ENCODE measurements at places on chromosomes 4 and X.

- no peak for DNase-seq
Measured at GRCh38 chrX:130082244-130083106, 27.8 kb downstream of the ELF4 start.

DNA sequence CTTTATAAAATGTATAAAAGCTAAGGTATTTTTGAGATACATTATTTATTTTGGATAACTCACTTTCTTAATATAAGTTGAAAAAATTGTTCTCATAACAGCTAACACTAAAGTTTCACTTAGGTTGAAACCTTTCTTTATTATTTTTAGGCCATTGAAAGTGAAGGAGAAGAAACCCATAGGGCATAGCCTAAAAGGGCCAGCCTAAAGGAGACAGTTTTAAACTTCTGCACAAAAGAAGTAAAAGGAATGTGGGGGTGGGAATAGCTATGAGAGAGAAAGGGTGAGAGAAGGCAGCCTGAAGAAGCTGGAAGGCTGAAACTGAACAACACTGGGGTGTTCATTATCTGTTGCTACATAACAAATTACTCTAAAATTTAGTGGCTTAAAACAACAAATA lies 57.6 kb upstream of the RAPGEF2 start:
- no peak for DNase-seq

GRCh38 chrX:104195489-104196084 lies 29.3 kb downstream of the FAM199X start:
- DNase-seq, result peak; percentile 14

GRCh38 chrX:108438110-108438623 lies at the start of gene COL4A6:
Gene COL4A6, minus strand, starts transcription at chrX:108438422. Its CDS starts 226 bp downstream, at chrX:108438196.
- DNase-seq, result no peak

- DNase-seq, result no peak
Measured at GRCh38 chr4:171742436-171742835, 70.8 kb upstream of the GALNTL6 start.

GRCh38 chr4:4364486-4365208 lies 22.3 kb upstream of the NSG1 start:
- DNase-seq, result peak; percentile 2

DNA sequence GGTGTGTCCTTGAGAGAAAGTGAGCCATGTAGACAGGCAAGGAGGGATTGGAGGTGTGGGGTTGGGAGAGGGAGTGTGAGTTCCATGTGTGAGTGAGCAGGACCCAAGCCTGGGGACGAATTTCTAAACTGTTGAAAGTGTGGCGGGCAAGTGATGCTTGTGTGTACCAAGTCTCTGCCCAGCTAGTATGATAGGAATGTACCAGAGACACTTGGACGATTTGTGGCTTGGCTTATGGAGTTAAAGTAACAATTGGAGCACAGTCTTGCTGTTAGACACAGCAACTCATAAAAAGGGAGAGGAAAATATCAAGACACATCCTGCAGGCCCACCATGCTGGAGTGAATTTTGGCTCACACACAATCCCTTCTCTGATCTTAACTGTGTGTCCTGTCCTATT lies 8.5 kb downstream of the PTTG2 start:
- DNase-seq, result no peak

DNA sequence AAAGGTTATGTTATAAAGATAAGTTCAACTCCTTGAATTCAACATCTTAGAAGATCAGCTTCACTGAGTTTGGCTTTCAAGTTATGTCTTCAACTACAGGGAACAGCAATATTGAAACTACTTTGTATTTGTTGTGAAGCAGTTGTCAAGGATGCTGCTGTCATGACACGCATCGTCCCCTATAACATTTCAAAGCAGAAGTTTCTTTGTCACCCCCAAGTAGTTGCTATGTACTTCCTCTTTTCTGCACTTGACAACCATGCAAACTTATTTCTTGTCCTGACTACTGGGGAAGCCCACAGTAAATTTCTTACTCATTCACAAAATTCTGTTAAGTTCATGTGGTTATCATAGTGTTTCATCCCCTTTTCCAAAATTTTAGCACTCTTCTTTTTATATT lies 14.3 kb downstream of the ANTXR2 start:
- peak; percentile 33 for DNase-seq

DNA sequence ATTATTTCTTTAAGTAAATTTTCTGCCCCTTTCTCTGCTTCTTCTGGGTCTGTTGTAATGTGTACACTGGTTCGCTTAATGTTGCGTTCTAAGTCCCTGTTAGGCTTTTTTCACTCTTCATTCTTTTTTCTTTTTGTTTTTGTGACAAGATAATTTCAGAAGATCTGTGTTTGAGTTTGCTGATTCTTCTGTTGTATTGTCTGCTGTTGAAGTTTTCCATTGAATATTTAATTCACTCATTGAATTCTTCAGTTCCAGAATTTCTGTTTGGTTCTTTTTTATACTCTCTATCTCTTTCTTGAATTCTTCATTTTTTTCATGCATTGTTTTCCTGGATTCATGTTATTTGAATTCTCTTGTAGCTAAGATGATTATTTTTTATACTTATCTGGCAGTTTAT lies 66.3 kb upstream of the NUDT6 start:
- DNase-seq, result no peak

DNA sequence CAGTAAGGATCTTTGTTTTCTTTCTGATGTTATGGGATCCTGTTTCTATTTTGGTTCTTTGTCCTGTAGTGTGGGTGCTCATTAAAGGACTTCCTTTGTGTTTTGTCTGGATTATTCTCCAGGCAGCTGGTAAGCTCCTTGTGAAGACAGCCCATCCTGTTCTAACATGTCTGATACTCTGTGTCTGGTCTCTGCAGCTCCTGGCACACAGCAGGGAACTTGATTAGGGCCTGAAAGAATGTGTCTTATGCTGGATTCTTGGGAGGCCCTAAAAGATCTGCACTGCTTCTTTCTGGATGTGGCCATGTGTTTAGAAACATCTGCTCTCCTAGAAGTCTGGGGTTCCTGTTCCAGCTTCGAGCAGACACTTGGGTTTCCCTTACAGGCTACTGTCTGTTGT lies 38.1 kb upstream of the ATXN3L start:
- DNase-seq, result no peak

DNA sequence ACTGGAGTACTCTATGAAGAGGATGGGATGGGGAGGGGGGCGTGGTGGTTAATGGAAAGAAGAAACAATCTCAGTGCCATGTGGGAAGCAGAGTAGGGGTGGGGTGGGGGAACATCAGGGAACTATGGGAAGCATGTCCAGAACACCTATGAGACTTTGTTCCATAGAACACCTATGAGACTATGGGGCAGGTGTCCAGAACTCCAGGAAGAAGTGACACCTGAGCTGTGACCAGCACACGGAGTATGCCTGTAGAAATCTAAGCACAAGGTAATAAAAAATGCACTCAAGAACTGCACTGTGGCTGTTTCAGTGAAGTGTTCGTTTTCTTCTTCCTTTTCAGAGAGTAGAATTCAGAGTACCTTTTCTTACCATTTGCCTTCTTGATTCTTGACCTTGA lies 704.8 kb upstream of the TENM3 start:
- no peak for DNase-seq

DNA sequence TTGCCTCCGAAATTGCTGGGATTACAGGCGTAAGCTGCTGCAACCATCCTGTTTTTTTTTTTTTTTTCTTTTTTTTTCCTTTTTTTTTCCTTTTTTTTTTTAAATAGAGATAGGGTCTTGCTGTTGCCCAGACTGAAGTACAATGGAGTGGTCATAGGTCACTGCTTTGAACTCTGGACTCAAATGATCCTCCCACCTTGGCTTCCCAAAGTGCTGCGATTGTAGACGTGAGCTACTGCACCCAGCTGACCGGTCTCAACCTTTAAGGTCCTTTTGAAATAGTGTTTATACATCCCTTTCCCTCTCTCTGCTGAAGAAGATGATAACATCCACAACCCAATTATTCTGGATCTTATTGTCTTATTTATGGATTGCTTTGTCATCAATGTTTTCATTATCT lies 548.7 kb downstream of the GBA3 start:
- no peak for DNase-seq

DNA sequence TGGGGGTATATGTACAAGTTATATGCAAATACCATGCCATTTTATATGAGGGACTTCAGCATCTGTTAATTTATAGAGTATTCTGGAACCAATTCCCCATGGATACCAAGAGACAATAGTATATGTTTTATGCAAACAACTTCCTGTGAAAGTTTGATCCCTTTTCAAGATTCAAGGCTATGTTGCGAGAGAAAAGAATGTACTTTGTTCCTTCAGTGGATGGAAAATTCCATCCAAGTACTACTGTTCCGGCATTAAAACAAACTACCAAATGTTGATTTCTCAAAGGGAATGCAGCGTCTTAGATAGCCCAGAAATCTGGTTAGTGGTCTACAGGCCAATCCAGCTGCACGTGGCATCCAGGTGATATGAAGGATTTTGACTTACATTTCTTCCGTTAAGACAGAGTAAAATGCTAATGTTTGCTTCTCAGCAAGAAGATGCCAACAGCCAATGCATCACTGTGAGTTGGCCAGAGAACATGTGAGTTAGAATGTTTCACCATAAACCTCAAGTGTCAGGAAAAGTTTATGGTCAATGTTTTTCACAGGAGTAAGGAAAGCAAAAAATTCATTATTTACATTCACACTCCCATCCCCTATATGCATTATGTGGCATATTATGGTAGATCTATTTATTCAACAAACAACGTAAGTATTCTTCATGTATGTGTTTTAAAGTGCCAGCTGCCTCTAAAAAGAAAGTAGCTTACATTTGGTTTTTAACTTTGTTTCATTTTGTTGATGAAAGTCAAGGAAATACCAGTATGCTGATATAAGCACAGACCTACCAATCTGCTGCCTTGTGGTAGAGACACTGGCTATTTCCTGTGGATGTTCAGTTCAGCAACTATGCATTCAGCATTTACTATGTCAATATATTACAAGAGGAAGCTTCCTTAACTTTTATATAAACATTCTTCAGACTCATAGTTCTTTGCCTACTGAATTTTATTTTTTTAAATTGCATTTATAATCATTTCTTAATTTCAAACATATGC lies 44.4 kb downstream of the METTL14 start:
- no peak for DNase-seq

DNA sequence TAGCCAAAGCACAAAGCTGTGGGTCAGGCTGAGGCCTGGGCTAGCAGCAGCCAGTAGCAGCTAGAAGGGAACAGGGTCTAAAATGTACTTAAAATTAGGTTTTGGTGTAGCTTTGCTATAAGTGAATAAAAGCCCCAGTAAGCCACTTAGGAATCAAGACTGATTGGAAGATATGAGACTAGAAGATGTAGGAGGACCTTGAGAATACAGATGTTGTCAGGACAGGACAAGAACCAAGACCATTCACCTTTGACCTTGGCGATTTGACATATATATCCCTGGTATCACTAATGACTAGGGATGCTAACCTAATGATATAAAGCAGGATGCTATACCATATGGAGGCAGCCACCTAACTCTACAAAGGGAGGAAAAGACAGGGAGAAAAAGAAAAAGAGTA lies 238.1 kb downstream of the FBXO8 start:
- no peak for DNase-seq

DNA sequence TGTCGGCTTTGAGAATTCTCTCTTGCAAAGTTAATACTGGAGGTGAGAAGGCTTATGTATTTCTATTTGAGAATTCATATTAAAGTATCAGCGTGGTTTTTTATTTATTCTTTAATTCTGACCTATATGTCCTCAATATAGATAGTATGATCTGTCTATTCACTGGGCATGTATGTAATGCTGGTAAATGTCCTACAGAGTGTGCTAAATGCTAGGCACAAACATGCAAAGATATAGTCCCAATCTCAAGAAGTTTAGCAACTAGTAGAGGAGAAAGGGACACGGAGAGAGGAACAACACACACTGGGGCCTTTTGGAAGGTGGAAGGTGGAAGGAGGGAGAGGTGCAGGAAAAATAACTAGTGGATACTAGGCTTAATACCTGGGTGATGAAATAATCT lies 11.0 kb upstream of the BMPR1B start:
- DNase-seq, result no peak

- peak; percentile 99 for DNase-seq
Measured at GRCh38 chr4:142095886-142096605, 459.7 kb downstream of the IL15 start.

DNA sequence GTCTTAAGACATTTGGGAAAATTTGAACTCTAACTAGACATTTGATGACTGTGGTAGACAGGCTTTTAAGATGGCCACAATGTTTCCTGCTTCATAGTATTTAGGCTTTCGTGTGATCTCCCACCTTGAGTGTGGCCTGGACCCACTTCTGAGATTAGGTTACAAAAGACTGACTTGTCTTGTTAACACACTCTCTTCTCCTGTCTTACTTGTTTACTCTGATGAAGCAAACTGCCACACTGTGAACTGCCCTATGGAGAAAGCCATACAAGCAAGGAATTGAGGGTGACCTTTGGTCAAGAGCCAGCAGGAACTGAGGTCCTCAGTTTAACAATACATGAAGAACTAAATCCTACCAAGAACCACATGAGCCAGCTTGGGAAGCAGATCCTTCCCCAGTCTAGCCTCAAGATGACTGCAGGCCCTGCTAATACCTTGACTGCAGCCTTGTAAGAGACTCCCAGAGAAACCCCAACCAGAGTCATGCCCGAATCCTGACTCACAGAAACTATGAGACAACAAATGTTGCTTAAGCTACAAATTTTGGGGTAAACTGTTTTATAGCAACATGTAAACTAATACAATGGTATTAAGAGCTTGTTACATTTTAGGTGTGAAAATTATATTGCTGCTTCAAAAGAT lies 20.3 kb downstream of the UBA6 start:
- DNase-seq, result peak; percentile 63

- DNase-seq, result peak; percentile 54
Measured at GRCh38 chr4:114384629-114385028, 214.0 kb upstream of the UGT8 start.

DNA sequence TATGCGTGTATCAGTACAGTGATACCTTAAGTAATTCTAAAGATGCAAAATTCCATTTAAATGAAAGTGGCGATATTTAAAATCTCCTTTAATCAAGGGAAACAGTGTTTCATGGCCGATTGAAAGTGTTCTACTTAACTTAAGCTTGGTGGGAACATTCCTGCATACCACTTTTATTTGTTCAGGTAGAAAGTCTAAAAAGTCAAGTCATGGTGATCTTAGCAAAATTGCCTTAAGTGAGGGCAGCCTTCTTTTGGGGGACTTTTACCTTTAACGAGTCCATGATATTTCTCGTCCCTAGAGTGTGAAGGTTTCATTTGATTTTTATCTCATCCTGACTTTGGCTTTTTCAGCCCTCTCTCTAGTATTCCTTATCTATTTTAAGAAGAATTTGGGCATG lies 149.2 kb downstream of the KDM6A start:
- DNase-seq, result no peak

GRCh38 chr4:36568575-36568974 lies 287.2 kb downstream of the DTHD1 start:
- DNase-seq, result no peak

DNA sequence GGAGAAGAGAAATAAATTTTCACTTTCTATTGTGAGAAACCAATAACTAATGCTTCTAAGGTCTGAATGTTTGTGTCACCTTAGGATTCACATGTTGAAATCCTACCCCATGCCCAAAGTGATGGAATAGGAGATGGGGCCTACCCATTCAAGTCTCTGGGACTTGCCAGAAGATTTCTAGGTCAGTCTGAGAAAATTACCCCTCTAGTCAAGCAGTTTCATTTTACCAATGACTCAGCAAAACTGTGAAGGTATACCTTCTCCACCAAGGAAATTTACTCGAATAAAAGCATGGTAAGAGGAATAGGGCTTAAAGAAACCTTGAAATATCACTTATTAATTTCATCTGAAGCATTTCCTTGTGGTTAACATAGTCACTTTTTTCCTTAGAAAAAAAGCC lies 23.5 kb upstream of the PAPSS1 start:
- peak; percentile 53 for DNase-seq

- DNase-seq, result peak; percentile 98
Measured at GRCh38 chr4:7842384-7843279, 97.0 kb downstream of the AFAP1 start.

GRCh38 chrX:65688403-65688871 lies 21.0 kb downstream of the MSN start:
- DNase-seq, result peak; percentile 91

GRCh38 chr4:166895771-166896170 lies 338.5 kb downstream of the SPOCK3 start:
- DNase-seq, result no peak

All from renal cortical epithelial cell (primary cell).